Stimulated activated CD8-positive, alpha-beta memory T cell treated with anti-CD3 and anti-CD28 coated beads, Interleukin-15, amount 100 ng/mL, for 4 hours (primary cell): ENCODE measurements at places on chromosomes 2 and 18.

GRCh38 chr18:11498821-11499220 is 110.6 kb upstream of the SLC35G4 start:
- DNase-seq, result no peak

DNA sequence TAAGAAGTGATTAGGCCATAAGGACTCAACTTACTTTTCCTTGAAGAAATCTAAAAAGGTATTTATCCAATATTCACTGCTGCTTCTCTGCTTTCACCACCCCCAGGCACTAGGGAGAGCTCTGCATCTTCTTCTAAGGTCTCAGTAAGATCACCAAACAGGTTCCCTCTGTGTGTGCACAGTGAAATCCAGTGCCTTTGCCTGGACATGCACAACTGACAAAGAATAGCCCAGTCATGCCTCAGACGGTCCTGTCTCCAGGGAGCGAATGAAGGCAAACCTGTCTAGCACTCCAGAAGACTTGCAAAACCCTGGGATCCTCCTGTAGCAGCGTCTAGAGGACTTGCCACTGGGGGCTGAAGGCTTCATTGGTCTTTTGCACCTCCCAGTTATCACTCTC is 344.5 kb upstream of the LRATD1 start:
- no peak for DNase-seq

DNA sequence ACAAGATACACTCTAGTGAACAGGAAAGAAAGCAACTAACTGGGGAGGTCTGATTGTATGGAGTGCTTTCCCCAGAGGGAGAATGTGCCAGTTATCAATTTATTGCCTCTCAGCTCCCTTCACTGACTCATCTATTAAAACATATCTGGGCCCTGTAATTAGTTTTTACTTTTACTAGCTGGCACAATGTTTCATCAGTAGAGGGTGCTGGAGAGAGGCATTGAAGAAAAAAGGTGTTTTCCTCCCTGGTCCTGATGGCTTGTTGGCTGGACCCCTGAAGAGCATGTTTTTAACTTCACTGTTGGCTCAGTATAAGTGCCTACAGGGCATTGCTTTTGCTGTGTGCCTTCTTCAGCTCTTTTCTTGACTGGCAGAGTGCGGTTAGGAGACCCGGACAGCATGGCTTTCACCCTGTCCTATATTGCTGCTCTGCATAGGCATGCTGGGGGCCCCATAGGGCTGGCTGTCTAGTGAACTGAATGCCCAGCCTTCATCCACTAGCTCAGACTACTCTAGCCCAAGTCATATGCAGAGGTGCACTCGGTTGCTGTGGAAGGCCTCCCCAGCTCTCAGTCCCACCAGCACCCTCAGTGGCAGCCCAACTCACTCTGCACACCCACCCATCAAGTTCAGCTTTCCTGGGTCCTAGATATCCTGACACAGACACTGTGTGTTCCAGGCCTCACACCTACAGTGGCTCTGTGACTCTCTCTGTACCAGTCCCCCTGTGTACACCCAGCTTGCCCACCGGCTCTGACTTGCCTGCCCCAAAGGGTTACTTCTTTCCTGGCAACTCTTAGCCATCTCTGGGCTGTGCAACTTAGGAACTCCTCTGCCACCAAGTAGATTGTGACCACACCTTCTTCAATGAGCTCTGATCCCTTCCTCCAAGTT is 62.3 kb upstream of the ACYP2 start:
- no peak for DNase-seq

- no peak for DNase-seq
Measured at GRCh38 chr18:11081009-11081532, 68.3 kb downstream of the PIEZO2 start.

- no peak for DNase-seq
Measured at GRCh38 chr18:48780201-48780912, 170.4 kb downstream of the SMAD7 start.

- no peak for DNase-seq
Measured at GRCh38 chr2:82875858-82876257, 1583.2 kb downstream of the SUCLG1 start.

DNA sequence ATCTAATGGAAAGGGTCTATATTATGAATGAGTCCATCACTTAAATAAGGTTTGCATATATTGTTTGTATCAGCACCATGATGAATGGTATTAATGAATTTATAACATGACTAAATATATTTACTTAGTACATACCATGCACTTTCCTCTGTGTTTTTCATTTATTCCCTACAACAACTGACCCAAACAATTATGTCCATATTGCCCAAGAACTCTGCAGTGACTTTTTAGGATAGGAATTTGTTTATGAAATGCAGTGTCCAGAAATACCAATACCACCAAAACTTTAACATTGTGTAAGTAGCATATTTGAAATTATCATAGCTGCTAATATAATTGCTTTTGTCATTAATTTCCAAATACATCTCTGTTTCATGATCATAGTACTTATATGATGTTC is 119.7 kb downstream of the WDR7 start:
- no peak for DNase-seq
